ENCODE measurements at places on chromosomes 2 and 18.

DNA sequence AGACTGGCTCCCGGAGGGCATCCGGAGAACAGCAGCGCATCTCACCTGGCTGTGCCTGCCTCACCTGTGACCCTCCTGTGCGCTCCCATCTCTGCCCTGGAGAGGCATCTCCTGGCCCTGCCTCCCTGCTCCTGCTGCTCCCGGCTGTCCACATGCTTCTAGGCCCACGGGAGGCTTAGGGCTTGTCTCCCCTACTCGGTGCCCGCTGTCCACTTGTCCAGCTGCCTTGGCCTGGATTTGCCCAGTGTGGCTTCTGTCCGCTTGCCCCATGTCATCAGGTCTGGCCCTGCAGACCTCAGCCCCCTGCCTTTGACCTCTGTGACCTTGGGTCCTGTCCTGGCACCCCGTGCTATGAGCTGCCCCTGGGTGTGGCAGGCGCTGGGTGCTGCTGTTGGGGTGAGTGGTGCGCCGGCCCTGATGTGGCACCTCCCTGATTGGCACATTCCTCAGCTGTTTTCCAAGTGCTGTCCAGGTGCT, 4.5 kb downstream of the BOK start:
- no peak for DNase-seq

DNA sequence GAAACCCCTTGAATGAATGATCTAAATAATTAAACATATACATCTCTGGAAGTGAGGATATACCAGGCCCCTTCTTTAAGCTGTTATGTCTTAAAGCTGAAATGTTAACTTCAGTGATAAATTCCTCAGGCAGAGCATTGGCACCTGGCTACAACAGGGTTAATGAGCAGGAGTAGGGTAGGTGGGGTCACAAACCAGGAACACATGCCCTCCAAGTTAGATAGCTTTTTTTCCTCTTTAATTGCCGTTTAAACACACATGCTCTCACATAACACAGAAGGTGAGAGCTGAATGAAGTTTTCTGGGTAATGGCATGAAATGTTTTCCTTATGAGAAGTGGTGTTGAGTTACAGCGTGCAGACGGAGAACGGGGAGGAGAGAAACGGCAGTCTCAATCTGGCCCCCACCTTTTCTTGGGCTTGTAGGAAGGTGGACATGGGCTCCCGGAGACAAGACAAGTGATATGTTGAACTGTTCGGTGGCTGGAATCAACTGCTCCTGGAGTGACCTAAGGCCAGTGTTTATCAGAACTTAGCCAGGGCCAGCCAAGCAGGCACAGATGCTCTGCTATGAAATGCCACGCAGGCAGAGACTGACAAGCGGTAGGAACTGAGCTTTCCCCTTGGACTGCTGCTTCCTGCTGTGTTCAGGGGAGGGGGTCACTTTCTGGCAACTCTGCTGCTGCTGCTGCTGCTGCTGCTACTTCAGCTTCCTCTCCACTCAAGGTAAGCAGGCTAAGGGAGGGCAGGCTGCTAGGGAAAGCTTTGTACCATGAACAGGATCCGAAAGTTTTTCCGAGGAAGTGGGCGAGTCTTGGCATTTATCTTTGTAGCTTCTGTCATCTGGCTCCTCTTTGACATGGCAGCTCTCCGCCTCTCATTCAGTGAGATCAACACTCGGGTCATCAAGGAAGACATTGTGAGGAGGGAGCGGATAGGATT, at the start of gene GALNT5:
Gene GALNT5, plus strand, starts transcription at position 394 of the 941 bp plus-strand sequence. Its CDS starts 378 bp downstream, at position 772.
- no peak for DNase-seq

DNA sequence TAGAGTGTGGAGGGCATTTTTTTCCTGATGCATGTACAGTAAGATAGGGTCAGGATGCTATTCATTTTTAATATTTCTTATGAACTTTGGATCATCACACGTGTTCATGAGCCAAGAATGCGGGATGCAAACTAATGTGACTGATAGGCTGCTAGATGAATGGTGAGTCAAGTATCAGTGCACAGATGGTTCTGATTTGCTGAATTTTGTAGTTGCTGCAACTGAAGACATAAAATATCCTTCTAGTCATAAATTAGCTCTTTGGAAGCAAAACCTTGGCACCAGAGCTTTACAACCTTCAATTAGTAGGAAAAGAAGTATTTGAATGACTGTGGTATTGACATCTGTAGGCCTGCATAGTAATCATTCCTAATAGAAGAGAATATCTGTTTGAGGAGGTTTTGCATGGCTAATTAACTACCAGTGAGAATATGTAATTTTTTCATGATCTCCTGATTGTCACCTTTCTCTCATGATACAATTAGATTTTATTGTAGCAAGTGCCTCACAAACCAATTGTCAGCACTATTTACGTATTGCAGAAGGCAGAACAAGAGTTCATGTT, 94.0 kb downstream of the VRK2 start:
- DNase-seq, result no peak

GRCh38 chr2:108271691-108272253, 16.9 kb upstream of the SULT1C2 start:
- DNase-seq, result no peak

Measured in activated naive CD4-positive, alpha-beta T cell treated with anti-CD3 and anti-CD28 coated beads, Interleukin-2, amount 10 ng/mL, durations not matched to agents 7 days and 5 days (primary cell).